ENCODE measurements at places on chromosomes 6 and 20.

DNA sequence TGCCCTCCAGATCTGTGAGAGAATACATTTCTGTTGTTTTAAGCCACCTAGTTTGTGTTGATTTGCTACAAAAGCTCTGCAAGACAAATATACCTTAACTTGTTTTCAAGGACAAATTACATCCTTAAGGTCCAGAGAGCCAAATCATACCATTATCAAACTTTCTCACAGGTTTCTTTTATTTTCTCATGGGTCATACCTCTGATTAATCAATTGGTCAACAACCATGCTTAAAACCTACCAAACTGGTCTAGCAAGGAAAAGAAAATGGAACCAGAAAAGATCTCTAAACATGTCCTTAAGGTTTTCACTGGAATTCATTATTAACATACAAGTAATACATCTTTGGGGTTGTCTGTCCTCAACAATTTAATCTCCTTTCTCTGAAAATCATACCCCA is 535.0 kb downstream of the CD83 start:
- H3K27ac ChIP-seq: no peak overlapping the region
- DNase-seq: no peak
- H3K4me1 ChIP-seq: peaks cover 11% of the 10 kb centered on the region
- no peak overlapping the region for H3K4me3 ChIP-seq
- no peaks in the 10 kb centered on the region for H3K36me3 ChIP-seq

- H3K4me1 ChIP-seq: peaks cover 20% of the 10 kb centered on the region
- H3K27me3 ChIP-seq: no peaks in the 10 kb centered on the region
- no peaks in the 10 kb centered on the region for H3K36me3 ChIP-seq
- DNase-seq: no peak
Measured at GRCh38 chr6:166906376-166907044, 49.8 kb downstream of the RNASET2 start.

DNA sequence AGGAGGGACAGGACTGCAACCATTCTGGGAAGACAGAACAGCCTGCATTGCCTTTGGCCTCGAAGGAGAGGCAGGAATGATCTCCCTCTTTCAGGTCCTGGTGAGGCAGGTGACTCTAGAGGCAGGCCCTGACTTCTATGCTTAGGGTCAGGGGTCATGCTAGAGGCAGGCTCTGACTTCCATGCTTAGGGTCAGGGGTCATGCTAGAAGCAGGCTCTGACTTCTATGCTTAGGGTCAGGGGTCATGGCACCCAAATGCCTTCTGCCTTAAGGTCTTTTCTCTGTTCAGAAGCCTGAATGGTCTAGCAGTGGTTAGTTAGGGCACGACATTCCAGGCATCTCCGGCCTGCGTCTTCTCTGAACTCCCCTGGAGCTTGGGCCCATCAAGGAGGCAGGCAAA is 35.1 kb upstream of the AAR2 start:
- H3K4me1 ChIP-seq: peaks cover 11% of the 10 kb centered on the region
- H3K27ac ChIP-seq: no peak overlapping the region
- no peak overlapping the region for H3K4me3 ChIP-seq
- no peak for DNase-seq
- H3K36me3 ChIP-seq: no peaks in the 10 kb centered on the region

DNA sequence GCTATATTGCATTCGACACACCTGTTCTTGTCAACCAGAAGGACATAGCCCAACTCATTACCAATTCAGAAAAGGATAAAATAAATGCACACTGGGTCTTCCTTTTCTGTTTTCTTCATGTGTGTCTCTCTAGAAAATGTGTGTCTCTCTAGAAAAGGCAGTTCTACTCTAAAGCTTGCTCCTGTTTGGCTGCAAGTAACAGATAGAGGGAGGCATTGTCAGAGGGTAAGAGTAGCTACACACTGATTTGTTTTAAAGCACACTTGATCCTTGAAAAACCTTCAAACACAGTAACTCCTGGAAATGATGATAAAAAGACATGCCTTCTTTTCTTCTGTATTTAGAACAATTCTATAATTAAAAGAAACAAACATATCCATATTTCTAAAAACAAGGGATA is 21.3 kb downstream of the GRM1 start:
- DNase-seq: no peak
- no peak overlapping the region for H3K27ac ChIP-seq
- H3K4me3 ChIP-seq: no peak overlapping the region
- H3K27me3 ChIP-seq: no peaks in the 10 kb centered on the region
- no peaks in the 10 kb centered on the region for H3K36me3 ChIP-seq
- H3K4me1 ChIP-seq: no peaks in the 10 kb centered on the region

DNA sequence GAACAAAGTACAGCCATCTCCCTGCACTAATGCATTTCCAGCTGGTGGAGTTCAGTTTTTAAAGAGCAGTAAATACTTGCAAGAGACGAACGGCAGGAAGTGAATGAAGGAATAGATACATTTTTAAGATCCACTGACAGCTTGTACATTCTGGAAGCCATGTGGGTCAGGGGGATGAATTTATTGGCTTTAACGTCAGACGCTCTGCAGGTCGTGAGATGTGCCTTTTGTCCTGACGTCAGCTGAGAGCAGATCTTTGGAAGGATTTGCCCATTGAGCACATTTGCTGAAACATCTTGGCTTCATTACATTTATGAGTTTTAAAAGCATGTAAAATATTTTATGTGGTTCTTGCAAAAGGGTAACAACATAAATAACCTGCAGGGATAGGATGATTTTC is 29.5 kb upstream of the SALL4 start:
- H3K4me1 ChIP-seq: no peaks in the 10 kb centered on the region
- no peak for DNase-seq
- no peak overlapping the region for H3K4me3 ChIP-seq
- H3K27ac ChIP-seq: no peak overlapping the region
- H3K36me3 ChIP-seq: no peaks in the 10 kb centered on the region

GRCh38 chr6:168412456-168412855 is 28.5 kb upstream of the SMOC2 start:
- no peaks in the 10 kb centered on the region for H3K27me3 ChIP-seq
- H3K27ac ChIP-seq: no peak overlapping the region
- no peaks in the 10 kb centered on the region for H3K4me1 ChIP-seq

DNA sequence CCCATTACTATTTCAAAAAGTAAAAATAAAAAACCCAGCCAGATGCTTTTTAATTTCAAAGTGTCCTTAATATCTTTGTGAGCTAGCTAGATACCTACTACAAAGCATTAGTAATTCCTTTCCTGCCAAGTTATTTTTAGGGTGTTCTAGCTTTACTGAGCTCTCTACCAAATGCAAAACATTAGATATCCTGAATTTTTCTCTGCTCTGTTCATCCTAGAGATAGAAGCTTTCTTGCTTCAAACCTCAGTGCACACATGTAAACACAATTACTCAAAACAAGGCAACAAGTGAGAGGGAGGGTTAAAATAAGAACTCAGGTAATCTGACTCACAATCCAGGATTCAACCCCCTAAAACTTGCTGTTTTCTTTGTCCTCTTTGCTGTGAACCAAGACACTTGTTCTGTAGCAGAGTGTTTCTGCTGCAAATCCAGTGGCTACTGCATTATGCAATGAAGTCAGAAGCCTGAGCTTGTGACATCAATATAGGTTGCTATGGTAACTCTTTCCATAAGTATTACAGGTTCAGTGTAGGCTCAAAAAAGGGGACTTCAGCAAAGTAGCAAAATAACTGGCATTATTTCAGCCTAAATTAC is 72.6 kb upstream of the STXBP5 start:
- no peak overlapping the region for H3K4me3 ChIP-seq
- H3K36me3 ChIP-seq: no peaks in the 10 kb centered on the region
- H3K27ac ChIP-seq: no peak overlapping the region
- DNase-seq: no peak
- no peaks in the 10 kb centered on the region for H3K27me3 ChIP-seq

GRCh38 chr6:4851035-4851434 is 74.8 kb downstream of the CDYL start:
- no peak overlapping the region for H3K27ac ChIP-seq
- H3K4me3 ChIP-seq: no peak overlapping the region
- no peaks in the 10 kb centered on the region for H3K27me3 ChIP-seq
- peaks cover 7% of the 10 kb centered on the region for H3K4me1 ChIP-seq
- H3K36me3 ChIP-seq: no peaks in the 10 kb centered on the region
- DNase-seq: no peak

DNA sequence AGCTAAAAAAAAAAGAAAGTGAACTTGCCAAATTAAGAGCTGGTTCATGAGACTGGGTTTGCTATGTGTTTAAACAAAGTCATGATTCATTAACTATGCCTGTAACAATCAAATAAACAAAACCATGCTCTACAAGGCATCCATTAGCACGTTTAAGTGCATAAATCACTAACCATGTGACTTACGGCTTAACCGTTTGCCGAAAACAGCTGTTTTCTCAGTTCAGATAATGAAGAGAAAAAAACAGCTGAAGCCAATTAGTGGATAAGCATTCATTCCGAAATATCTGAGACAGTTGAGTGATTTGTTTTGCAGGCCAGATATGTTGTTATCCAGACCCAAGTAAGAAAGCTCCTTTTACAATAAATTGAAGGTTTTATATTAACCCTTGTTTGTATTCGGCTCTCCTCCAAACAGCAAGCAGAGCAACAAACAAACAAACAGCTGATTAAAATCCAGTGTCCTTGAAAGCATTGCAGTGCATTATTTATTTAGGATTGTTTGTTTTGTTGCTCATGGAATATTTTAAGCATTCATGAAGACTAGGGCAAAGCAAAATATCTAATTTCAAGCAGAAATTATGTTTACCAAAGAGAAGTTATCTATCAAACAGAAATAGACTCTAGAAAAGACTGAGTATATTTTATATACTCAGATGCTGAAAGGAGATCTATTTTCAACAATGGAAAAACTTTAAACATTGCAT is 343.5 kb downstream of the RFPL4B start:
- H3K27me3 ChIP-seq: no peaks in the 10 kb centered on the region
- H3K4me1 ChIP-seq: no peaks in the 10 kb centered on the region
- no peaks in the 10 kb centered on the region for H3K36me3 ChIP-seq
- no peak overlapping the region for H3K4me3 ChIP-seq
- H3K27ac ChIP-seq: no peak overlapping the region
- no peak for DNase-seq

- H3K27me3 ChIP-seq: peaks cover 4% of the 10 kb centered on the region
- no peaks in the 10 kb centered on the region for H3K36me3 ChIP-seq
- H3K4me3 ChIP-seq: no peak overlapping the region
- no peak overlapping the region for H3K27ac ChIP-seq
Measured at GRCh38 chr6:2978923-2979322, 7.6 kb upstream of the SERPINB6 start.

- H3K27me3 ChIP-seq: peaks cover 51% of the 10 kb centered on the region
- no peak within 1 kb of the TSS for H3K27ac ChIP-seq
- H3K4me1 ChIP-seq: peaks cover 10% of the 10 kb centered on the region
- DNase-seq: no peak
Measured at GRCh38 chr20:51022803-51023616, at the start of gene KCNG1. KCNG1 (minus strand) TSS chr20:51023107; CDS start chr20:51010338, 12,769 bp downstream.

DNA sequence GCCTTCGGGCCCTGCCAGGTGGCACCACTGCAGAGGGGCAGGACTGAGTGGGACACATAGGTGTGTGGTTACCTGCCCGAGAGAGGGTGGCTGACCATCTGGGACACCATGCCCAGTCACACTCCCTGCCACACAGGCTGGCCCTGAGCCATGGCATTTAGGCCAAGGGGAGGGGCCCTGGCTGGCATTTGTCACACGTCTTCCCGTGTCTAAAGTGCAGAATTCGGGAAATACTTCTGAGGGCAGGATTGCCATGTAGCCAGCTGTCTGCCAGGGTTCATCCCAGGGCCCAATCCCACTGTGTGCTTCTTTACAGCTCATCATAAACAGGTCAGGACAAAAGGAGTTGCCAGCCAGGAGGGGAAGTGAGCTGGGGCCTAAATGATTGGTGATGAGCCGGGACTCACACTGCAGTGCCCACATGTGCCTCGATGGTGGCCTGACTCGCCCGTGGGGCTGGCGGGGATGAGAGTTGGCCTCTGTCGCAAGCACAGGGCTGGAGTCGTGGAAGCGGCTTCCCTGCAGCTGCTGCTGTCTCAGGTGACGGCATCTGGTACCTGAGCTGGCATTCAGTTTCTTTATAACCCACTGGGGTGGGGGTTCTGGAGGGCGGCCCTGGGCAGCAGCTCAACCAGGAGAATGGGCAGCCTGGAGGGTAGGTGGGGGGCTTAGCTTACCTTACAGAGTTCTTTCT is 5.9 kb upstream of the UNC93A start:
- no peak overlapping the region for H3K27ac ChIP-seq
- no peak overlapping the region for H3K4me3 ChIP-seq
- DNase-seq: no peak
- H3K4me1 ChIP-seq: no peaks in the 10 kb centered on the region

- no peaks in the 10 kb centered on the region for H3K36me3 ChIP-seq
- DNase-seq: no peak
- H3K4me1 ChIP-seq: no peaks in the 10 kb centered on the region
- H3K4me3 ChIP-seq: no peak overlapping the region
Measured at GRCh38 chr6:121881974-121882667, 446.7 kb downstream of the GJA1 start.

- no peaks in the 10 kb centered on the region for H3K4me1 ChIP-seq
- no peak for DNase-seq
- no peaks in the 10 kb centered on the region for H3K27me3 ChIP-seq
- H3K27ac ChIP-seq: no peak overlapping the region
- H3K4me3 ChIP-seq: no peak overlapping the region
Measured at GRCh38 chr6:45991189-45991588, 24.5 kb downstream of the CLIC5 start.

DNA sequence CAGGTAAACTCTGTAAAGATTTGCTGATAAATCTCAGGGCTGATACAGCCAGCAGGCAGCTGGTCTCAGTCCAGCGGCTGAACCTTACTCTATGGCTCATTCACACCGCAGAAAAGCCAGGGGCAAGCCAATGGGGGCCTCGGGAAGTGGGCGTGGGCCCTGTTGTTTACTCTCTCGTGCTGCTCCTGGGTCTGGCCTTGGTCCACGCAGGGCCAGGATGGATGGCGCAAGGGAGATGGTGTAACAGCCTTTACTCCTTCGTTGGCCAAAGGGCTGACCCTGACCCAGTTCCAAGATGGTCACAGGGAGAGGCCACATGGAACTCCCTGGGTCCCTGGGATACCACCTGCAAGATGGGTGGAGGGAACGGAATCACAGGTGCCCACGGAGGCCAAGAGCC is 16.2 kb downstream of the KCNK17 start:
- DNase-seq: no peak
- no peaks in the 10 kb centered on the region for H3K27me3 ChIP-seq
- H3K4me3 ChIP-seq: no peak overlapping the region
- no peaks in the 10 kb centered on the region for H3K36me3 ChIP-seq

GRCh38 chr20:51789434-51789833 is 12.9 kb downstream of the SALL4 start:
- no peaks in the 10 kb centered on the region for H3K27me3 ChIP-seq
- DNase-seq: no peak
- H3K4me3 ChIP-seq: no peak overlapping the region
- no peaks in the 10 kb centered on the region for H3K36me3 ChIP-seq
- no peaks in the 10 kb centered on the region for H3K4me1 ChIP-seq
- H3K27ac ChIP-seq: no peak overlapping the region

DNA sequence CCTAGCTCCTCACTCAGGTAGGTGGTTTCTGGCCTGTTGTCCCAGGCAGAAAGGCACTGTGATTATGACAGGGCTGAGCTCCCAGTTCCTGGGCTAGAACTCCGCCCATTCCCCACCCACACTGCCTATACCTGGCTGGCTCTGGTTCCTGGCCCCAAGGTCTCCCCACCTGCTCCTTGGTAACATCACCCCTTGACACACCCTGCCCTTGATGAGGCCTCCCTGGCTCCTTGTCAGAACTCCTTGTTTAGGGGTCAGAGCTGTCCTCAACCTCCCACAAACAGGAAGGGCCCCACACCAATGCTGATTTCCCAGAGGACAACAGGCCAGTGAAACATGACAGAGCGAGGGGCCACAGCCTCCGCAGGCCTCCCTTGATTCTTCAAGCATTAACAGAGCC is 15.5 kb upstream of the MYMX start:
- H3K4me3 ChIP-seq: no peak overlapping the region
- no peak for DNase-seq
- H3K4me1 ChIP-seq: no peaks in the 10 kb centered on the region
- no peaks in the 10 kb centered on the region for H3K27me3 ChIP-seq

Measured in CD4-positive, alpha-beta T cell (primary cell).